ENCODE measurements at places on chromosomes 12 and 14. TPM values are rescaled to one million over a fixed set of nuclear protein-coding genes. Genes with fewer than 3 reads are reported as not detected.

DNA sequence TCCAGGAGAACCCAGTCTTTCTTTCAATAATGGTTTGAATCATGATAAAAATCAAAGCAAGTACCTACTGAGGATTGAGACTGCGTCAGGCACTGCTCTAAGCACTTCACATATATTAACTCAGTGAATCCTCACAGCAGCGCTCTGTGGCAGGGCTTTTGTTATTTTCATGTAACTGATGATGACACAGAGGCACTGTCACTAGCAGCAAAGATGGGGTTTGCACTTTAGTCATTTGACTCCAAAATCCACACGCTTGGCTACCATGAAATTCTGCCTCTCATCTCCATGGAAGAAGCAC, 98.8 kb upstream of the GSC start:
- H3K27me3 ChIP-seq = no peaks in the 10 kb centered on the region
- no peak for DNase-seq
- no peak overlapping the region for H3K4me3 ChIP-seq
- H3K4me1 ChIP-seq = no peaks in the 10 kb centered on the region

GRCh38 chr14:58668848-58669480, 31.2 kb downstream of the DACT1 start:
- H3K27ac ChIP-seq = no peak overlapping the region
- H3K27me3 ChIP-seq = peaks cover 6% of the 10 kb centered on the region
- no peak overlapping the region for H3K4me3 ChIP-seq

Gene MAP3K9
- total RNA-seq = 0.58 TPM

DNA sequence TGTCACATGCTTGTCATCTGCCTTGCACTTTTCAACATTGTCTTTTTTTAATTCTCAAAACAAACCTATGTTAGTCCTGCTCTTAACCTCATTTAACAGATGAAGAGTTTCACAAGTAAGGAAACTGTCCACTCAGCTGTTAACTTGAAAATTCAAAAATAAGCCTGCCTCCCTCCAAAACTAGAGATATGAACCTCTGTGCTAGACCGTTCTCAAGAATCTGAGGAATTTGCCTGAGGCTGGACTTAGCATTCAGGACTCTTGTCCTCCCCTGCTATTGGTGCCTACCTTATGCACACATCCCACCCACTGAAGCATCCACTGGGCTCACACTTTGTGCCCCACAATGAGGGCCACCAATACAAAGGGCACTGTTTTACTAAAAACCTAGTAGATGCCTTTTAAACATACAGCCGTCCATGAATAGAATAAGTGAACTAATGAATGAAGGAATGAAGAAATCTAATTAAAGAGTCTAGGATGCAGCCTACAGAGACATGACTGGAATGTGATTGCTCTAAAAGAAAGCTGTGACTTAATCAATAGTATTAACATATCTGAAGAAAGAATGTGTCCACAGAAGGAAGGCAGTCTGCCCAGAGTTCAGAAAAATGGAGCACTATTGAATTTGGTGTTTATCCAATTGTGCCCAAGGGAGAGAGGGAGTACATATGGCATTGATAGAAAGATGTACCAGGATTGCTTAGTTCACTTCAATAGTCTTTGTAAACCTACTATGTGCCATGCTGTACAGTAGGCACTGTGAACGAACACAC, 238.5 kb downstream of the SPTSSA start:
- no peak for DNase-seq
- no peak overlapping the region for H3K27ac ChIP-seq
- H3K4me3 ChIP-seq = no peak overlapping the region
- H3K36me3 ChIP-seq = no peaks in the 10 kb centered on the region
- H3K4me1 ChIP-seq = no peaks in the 10 kb centered on the region

DNA sequence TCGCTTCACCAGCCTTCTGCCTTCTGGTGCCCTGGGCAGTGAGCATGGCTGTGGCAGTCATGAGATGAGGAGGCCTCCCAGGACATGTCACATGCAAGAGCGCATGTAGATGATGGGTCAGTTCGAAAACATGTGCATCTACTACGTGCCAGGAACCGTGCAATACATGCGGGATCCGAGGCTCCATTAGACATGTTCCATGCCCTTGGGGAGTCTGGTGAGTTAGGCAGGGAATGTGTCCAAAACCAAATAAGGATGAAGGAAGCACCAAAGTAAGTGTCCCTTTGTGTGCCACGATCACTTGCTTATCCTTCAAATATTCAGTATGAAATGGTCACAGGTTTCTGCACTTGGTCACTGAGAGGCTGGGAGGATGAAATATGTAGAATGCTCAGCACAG, 223.3 kb downstream of the RBM19 start:
- H3K4me1 ChIP-seq = peaks cover 16% of the 10 kb centered on the region
- no peak for DNase-seq
- no peaks in the 10 kb centered on the region for H3K27me3 ChIP-seq
- H3K36me3 ChIP-seq = peaks cover 3% of the 10 kb centered on the region
- no peak overlapping the region for H3K27ac ChIP-seq
- no peak overlapping the region for H3K4me3 ChIP-seq

DNA sequence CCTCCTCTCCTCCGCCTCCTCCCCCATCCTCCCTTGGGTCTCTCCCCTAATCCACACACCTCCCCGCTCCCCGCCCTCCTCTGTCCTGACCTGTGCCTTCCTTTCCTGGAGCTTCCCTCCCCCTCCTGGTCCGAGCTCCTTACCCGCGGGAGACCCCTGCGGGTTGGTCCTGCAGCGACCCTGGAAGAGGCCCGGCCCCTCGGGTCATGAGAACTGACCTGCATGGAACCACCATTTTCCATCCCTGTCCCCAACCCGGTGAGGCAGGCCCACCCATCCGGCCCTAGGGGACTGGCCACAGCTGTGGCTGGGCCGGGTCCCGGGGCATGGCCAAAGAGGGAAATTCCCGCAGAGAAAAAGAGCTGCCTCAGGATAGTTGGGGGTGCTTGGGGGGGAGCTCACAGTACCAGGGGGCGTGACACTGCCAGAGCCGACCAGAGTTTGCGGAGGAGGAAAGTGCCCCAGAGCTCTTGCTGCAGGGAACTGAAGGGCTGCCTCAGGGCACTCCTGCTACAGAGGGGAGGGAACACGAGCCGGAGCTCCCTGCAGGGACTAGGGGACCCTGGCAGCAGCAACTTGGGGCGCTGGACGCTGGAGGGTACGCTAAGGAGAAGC, 613 bp downstream of the ARHGEF40 start:
- H3K27me3 ChIP-seq = no peaks in the 10 kb centered on the region
- H3K36me3 ChIP-seq = no peaks in the 10 kb centered on the region
- peak; percentile 38 for DNase-seq
- H3K27ac ChIP-seq = no peak overlapping the region
- peak overlapping the region; percentile 41 for H3K4me3 ChIP-seq
- H3K4me1 ChIP-seq = peaks cover 41% of the 10 kb centered on the region

DNA sequence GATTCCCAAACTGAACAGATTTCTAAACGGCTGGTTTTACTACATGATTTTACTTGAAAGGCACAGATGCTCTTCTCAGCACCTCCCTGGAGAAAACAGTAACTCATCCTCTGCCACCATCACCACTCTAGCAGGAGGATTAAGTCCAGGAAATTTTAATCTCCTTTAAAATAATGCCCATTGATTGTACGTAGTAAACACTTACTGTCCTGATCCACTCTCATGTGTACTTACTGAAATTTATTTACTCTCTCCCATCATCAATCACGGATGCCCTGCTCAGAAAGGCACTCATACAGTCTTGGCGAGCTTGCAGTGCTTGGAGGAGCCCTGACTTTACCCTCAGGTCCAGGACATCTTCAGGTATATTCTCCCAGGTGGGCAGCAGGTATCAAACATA, 239.8 kb upstream of the EGLN3 start:
- H3K4me3 ChIP-seq = no peak overlapping the region
- H3K4me1 ChIP-seq = no peaks in the 10 kb centered on the region
- no peaks in the 10 kb centered on the region for H3K27me3 ChIP-seq
- no peak overlapping the region for H3K27ac ChIP-seq
- no peak for DNase-seq

- H3K36me3 ChIP-seq = no peaks in the 10 kb centered on the region
- no peaks in the 10 kb centered on the region for H3K4me1 ChIP-seq
- no peak overlapping the region for H3K4me3 ChIP-seq
These were observed 462.9 kb upstream of the MIS18BP1 start for GRCh38 chr14:45715946-45716345.

DNA sequence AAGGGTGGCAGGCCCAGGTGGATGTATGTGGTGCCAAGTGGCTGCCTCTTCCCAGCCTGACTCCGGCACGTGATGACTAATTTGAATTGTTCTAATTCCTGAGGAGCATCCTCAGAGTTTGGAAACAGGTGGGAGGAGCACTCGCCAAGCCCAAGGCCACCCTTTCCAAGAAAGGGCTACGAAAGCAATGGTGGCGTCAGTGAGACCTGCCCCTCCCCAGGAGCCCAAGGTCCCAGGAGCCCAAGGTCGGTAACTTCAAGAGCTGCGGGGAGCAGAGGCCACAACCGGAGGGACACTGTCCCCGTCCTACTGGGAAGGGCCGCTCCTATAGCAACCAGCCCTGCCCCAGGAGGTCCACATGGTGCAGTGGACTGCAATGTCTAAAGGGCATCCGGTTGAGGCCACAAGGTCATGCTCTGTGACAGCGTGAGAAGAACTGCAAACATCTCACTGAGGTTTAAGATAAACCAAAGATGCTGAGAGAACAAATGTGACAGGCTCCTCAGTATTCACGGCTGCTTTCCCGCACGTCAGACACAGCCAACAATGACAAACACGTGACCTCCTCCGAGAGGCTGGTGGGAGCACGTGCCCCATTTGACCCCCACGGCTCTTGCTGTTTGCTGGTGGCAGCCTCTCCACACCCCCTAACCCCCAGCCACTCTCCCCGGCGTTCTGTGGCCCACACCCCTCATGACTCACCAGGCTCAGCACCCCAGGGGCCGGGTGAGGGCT, 79.6 kb downstream of the ITPK1 start:
- peak; percentile 27 for DNase-seq
- no peaks in the 10 kb centered on the region for H3K27me3 ChIP-seq
- H3K27ac ChIP-seq = no peak overlapping the region

DNA sequence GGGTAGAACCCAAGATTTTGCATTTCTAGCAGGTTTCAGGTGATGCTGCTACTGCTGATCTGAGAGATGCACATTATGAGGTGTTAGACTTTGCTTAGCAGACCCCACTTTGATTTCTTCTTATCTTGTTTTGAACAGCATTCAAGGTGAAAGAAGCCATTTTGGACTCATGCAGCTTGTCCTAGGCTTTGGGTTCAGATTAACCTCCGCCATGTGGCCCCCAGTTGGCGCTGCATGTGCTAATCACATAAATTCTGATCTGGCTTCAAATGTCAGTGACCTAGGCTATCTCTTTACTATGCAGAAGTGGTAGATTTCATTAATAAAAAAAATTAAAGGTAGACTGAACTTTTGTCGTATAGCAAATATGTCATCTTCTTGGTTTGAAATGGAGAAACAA, 89.8 kb upstream of the DYRK2 start:
- H3K4me1 ChIP-seq = peaks cover 4% of the 10 kb centered on the region
- no peak overlapping the region for H3K4me3 ChIP-seq
- H3K27ac ChIP-seq = no peak overlapping the region
- no peaks in the 10 kb centered on the region for H3K36me3 ChIP-seq

- H3K27ac ChIP-seq = no peak overlapping the region
- DNase-seq = no peak
- H3K27me3 ChIP-seq = no peaks in the 10 kb centered on the region
- no peaks in the 10 kb centered on the region for H3K4me1 ChIP-seq
These were observed 373.5 kb upstream of the OR4E1 start for GRCh38 chr14:22047115-22047514.

Gene TAS2R7
- not detected for total RNA-seq

DNA sequence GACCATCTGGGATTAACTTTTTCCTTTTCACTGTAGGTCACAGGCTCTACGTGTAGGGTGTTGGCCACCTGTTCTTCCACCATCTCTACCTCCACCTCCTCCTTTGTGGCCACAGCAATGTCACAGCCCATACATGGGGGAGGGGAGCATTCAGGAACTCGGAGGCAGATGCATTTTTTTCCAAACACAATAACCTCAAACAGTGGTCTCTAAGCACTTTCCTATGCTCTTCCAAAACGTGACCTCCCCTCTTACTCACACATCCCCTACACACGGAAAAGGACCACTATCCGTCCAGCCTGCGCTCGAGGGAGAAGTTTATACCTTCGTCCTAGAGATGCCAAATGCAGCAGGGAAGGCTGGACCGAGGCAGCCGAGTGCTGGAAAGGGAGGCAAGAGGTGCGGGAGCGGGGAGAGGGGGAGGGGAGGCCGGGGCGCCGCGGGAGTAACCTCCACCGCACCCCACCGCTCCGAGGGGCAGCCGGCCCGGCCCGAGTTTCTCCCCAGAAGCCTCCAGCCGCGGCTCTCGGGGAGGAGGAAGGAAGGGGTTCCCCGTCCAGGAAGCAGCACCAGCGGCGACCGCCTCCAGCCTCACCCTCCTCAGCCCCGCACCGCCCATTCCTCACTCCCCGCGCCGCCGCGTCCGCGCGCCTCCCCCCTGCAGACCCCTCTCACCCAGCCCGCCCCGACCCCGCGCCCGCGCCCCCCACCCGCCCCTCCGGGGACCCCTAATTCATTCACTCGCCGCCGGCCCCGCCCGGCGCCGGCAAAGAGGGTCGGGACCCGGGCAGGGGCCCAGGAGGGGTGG, 594 bp downstream of the KRAS start:
- H3K27ac ChIP-seq = peak overlapping the region; percentile 83
- H3K36me3 ChIP-seq = peaks cover 8% of the 10 kb centered on the region
- peak; percentile 55 for DNase-seq
- peak overlapping the region; percentile 84 for H3K4me3 ChIP-seq

Gene AKAP3
- total RNA-seq = 0.44 TPM

GRCh38 chr12:90124289-90124688, 415.7 kb upstream of the ATP2B1 start:
- no peak for DNase-seq
- no peak overlapping the region for H3K4me3 ChIP-seq
- no peaks in the 10 kb centered on the region for H3K36me3 ChIP-seq
- H3K4me1 ChIP-seq = no peaks in the 10 kb centered on the region

GRCh38 chr12:94242901-94243300, 94.5 kb downstream of the PLXNC1 start:
- no peak overlapping the region for H3K4me3 ChIP-seq
- no peak overlapping the region for H3K27ac ChIP-seq
- H3K36me3 ChIP-seq = no peaks in the 10 kb centered on the region
- no peak for DNase-seq
- H3K4me1 ChIP-seq = no peaks in the 10 kb centered on the region

Gene TAS2R14
- total RNA-seq = 1.4 TPM

- no peaks in the 10 kb centered on the region for H3K27me3 ChIP-seq
- no peak overlapping the region for H3K4me3 ChIP-seq
- no peak overlapping the region for H3K27ac ChIP-seq
- no peak for DNase-seq
- H3K36me3 ChIP-seq = no peaks in the 10 kb centered on the region
These were observed 69.9 kb downstream of the WIF1 start for GRCh38 chr12:65051218-65051617.

GRCh38 chr12:6074427-6074826, 50.0 kb downstream of the VWF start:
- H3K27ac ChIP-seq = no peak overlapping the region
- DNase-seq = no peak
- H3K4me1 ChIP-seq = no peaks in the 10 kb centered on the region

Gene ADAMTS20
- total RNA-seq = 0.09 TPM

- H3K27me3 ChIP-seq = no peaks in the 10 kb centered on the region
- DNase-seq = peak; percentile 1
These were observed 155.4 kb downstream of the DIO2 start for GRCh38 chr14:80055667-80056496.

GRCh38 chr12:132171293-132171967, 27.2 kb downstream of the NOC4L start:
- no peaks in the 10 kb centered on the region for H3K36me3 ChIP-seq
- no peak overlapping the region for H3K4me3 ChIP-seq
- H3K4me1 ChIP-seq = peaks cover 71% of the 10 kb centered on the region
- H3K27ac ChIP-seq = no peak overlapping the region

Gene RAD51AP1
- total RNA-seq = 51.3 TPM
